Activated CD8-positive, alpha-beta memory T cell treated with anti-CD3 and anti-CD28 coated beads, Interleukin-2, amount 10 ng/mL, durations not matched to agents 7 days and 5 days (primary cell): ENCODE measurements at places on chromosomes 7 and 10. TPM values are rescaled to one million over a fixed set of nuclear protein-coding genes. Genes with fewer than 3 reads are reported as not detected.

DNA sequence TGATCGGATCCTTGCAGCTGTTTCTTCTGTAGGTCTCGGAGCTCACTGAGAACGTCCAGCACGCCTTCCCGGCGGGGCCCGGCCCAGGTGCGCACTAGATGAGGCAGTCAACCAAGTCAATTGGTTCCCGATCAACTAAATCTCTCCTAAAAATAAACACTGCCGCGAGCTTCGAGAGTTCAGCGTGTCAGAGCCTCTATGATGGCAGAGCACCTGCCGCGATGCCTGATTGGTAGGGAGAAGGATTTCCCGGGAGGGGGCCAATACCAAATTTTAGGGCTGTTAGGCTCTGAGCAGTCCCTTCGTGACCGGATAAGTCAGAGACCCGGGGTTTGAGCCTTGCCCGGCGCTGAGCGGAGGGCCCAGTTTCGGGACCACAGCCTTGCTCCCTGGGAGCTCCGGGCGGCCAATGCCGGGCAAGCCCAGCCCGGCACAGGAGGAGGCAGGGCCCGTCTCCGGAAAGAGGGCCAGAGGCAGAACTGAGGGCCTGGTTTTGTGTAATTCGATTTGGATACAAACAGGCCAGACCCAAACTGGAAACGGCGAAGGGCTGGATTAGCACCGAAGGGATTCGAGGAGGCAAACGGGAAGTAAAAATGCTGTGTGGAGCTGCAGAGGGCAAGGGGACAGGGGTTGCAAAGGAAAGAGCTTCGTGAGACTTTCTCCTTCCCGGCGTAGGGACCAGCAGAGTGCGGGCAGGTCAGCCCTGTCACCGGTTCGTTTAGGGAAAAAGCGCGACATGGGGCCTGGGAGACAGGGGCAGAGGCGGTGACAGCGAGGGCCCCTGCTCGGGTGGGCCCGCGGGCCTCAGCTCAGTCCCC lies 569 bp downstream of the SLC26A5 start:
- DNase-seq, result no peak

DNA sequence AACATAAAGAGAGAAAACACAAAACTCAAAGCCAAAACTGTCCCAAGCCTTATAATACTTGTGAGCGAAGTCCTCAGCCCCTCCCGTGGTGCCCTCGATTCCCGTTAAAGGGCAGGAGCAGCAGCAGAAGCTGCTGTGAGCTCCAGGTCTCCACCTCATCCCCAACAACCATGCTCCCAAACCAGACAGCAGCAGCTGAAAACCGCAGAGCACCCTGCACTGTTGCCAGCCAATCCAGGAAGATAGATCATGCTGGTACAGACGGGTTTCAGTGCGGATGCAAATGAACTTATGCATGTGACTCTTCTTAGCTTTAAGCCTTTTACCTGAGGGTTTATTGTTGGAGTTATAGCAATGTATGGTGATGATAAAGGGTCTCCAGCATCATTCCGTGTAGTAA lies 97.9 kb downstream of the DNAJB6 start:
- peak; percentile 37 for DNase-seq

GRCh38 chr7:131027287-131027773 lies 293.3 kb upstream of the KLF14 start:
- DNase-seq, result peak; percentile 69

GRCh38 chr10:92124616-92125143 lies 166.2 kb downstream of the CPEB3 start:
- no peak for DNase-seq

- DNase-seq, result peak; percentile 47
These were observed 448 bp upstream of the GOLGA7B start for GRCh38 chr10:97849103-97849686.

GRCh38 chr10:33026422-33026821 lies 68.4 kb upstream of the ITGB1 start:
- no peak for DNase-seq

DNA sequence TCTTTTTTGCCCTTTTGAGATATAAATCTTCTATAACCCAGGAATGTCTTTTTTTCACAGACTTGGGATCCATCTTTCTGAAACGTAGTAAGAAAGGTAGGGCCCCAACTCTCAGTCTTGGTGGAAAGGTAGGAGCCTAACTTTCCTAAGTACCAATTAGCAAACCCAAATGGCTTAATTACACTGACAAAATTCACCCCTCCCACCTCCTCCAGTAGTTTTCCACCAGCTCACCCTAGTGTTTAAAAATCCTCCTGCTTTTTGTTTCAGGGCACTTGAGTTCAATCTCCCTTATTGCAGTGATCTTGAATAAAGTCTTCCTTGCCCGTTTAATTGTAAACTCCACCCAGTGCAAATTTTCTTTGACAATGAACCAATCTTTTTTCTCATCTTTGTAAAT lies 600.0 kb downstream of the PHTF2 start:
- no peak for DNase-seq

- DNase-seq, result no peak
These were observed 4.2 kb downstream of the ALKBH4 start for GRCh38 chr7:102460467-102460866.

DNA sequence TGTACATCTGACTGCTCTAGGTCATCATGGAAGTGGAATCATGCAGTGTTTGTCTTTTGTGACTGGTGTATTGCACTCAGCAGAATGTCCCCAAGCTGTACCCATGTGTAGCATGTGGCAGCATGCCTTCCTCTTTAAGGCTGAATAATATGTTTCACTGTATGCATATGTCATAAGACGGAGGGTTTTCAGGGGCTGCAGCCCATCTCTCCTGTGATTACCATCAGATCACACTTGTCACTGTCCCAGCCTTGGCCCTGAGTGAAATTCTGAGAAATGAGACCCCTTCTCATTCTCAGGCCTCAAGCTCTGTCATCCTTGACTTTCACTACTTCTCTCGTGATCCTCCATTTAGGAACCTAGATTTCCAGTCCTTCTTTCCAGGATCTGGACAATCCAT lies 50.0 kb downstream of the CPXM2 start:
- DNase-seq, result no peak

GRCh38 chr7:105860793-105861192 lies 15.6 kb downstream of the ATXN7L1 start:
- DNase-seq, result peak; percentile 16

GRCh38 chr7:101374990-101375389 lies 12.3 kb downstream of the COL26A1 start:
- no peak for DNase-seq

DNA sequence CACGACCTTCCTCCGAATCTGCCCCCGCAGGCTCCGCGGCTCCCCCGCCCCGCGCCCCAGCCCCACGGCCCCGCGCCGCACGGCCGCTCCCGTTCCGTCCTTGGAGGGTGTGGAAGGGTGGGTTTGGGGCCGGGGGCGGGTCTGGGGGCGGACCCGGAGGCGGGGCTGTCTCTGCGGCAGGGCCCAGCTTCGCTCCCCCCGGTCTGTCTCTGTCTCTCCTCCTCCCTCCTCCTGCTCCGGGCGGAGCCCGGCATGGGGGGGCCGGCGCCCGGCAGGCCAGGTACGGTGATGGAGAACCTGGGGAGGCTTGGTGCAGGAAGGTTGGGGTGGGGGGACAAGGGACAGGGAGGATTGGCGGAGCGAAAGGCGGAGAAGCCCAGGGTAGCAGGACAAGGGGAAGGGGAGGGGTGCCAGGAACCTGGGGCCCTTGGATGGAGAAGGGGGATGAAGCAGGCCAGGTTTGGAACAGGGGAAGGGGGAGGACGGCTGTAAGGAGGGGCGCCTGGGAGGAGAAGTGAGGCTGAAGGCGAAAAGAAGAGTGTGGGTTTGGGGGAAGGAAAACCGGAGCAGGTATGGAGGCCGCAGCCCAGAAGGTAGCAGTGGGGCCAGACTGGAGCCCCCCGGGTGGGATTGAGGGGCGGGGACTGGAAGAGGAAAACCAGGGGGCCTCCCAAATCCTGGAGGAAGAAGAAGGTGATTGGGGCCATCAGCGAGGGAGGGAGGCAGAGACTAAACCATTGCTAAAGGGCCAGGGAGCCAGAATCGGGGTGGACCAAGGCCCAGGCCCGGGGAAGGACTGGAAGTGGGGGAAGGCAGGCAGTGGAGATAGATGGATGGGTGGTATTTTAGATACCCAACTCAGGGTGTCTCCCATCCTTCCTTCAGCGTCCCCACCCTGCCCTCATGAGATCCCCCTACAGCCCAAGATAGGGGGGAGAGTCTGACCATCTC lies at the start of gene NYAP1:
Gene NYAP1 (plus strand): TSS at position 206 of the 951 bp plus-strand sequence. CDS start 1,385 bp downstream, outside the sequence.
- DNase-seq, result no peak

CALD1 gene
- not detected for total RNA-seq

WASHC2A gene
- 32.5 TPM for total RNA-seq

BUD23 gene
- total RNA-seq, result 72.7 TPM

CHN2 gene
- total RNA-seq, result 10.1 TPM

AMZ1 gene
- total RNA-seq, result 0.29 TPM
